Activated naive CD4-positive, alpha-beta T cell treated with anti-CD3 and anti-CD28 coated beads, Interleukin-2, amount 50 U/mL, for 16 hours (primary cell): ENCODE measurements at places on chromosomes 3 and 15.

DNA sequence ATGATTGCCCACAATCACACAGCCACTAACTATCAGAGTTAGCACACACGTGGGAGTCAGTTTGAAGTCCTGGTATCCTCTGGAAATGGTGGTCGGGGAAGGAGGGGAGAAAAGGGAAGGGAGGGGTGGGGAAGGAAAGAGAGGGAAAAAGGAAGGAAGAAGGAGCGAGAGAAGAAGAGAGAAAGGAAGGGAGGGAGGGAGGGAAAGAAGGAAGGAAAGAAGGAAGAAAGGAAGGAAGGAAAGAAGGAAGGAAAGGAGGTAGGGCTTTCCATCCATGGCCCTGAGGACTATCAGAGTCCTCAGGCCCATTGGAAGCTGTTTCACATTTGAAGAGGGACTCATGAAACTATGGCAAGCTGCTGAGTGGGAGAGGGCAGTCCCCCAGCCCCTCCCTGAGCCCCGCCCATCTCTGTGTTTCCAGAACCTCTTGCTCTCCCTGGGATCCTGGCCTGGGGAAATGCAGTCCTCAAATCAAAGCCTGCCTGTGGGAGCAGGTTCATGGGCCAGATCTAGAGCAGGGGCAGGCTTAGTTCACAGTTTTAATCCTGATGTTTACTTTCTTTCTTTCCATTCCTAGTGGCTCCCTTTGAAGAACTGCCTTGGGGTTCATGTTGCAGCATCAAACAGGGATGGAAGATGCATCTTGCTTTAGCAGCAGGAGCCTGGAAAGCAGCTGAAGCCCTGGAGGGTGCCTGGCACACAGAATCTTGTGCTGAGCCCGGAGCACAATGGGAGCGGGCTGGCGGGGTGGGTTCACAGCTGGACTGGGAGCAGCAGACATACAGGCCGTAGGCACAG, 66.1 kb upstream of the GLCE start:
- DNase-seq: no peak

- no peak for DNase-seq
Measured at GRCh38 chr3:196620161-196620604, 19.3 kb upstream of the NRROS start.

DNA sequence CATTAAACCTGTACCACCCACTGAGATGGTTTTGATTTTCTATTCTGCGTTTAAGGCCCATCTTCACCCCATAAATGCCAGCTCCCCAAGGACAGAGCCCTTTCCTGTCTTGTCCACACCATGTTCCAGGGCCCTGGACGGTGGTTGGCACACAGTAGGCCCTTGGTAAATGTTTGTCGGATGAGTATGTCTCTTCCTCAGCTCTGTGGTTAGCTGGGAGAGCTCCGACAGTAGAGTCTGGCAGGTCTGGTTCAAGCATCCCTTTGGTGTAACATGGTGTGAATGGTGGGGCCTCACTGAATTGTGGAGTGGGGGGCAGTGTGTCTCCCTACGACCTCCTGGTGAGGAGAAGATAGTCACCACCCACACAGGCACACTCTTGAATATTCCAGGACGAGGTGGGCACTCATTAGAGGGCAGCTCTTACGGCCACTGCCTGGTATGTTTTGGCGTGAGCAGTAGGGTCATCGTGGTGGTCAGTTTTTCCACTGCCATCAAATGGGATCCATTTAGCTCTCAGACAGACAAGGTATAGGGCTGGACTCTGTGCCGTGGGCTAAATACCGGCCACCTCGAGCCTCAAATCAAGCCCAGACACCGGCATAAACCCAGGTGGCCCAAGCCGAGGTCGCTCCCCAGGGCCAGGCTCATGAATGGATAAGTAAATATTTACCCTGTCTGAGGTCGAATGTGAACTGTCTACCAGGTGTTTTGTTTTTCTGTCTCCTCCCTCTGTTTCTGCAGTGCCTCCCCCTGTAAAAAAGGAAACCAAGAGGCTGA, 61.3 kb downstream of the SMAD3 start:
- no peak for DNase-seq

GRCh38 chr15:45704329-45705249, 69.8 kb downstream of the SQOR start:
- peak; percentile 27 for DNase-seq

DNA sequence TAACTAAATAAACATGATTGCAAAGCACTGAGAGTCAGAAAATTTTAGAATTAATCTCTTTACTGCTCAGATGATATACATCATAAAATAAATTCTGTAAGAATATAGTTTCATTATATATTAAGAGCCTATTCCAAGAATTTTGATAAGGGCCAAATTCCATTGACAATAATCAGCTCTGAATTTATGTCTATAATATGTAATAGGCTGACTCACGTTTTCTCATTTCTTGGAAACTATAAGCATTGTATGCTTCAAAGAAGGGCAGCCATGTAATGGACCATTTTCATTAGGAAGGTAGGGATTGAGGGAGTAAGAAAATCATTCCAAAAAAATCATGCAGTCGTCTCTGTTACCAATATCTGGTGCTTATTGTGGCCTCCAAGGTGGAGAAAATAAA, 315.9 kb downstream of the ZIC4 start:
- no peak for DNase-seq

GRCh38 chr15:91307601-91308000, 207.5 kb downstream of the SV2B start:
- DNase-seq: no peak

GRCh38 chr3:27462228-27462627, 22.0 kb downstream of the SLC4A7 start:
- DNase-seq: no peak

DNA sequence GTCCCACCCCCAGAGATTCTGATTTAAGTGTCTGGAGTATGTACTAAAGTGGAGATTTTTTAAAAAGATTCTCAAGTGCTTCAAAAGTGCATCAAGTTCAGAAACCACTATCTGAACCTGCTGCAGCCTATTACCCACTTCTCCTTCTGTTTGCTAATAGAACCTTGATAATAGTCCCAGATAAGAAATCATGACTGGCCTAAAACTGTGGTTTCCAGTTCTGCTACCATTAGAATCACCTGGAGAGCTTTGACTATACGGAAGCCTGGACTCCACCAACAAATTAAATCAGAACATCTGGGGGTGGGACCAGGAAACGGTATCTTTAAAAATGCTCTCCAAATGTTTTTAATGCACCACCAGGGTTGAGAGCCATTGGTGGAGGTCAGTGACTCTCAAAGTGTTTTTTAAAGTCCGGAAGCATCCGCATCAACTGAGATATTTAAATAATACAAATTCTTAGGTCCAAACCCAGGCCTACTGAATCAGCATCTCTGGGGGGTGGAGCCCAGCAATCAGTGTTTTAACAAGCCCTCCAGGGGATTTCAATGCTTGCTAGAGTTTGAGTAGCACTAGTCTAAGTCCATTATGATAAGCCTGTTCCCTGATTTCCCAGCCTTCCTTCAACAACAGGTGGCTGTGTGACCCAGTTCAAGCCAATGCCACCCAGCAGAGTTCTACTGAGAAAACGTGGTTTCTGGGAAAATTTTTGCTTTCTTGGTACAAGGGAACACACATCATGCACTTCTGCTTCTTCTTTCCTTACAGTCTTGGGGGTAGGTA, 45.4 kb upstream of the TIPARP start:
- DNase-seq: no peak
